Retina (tissue), 1 donor: ENCODE measurements at places on chromosomes 16 and 17.

- no peak for DNase-seq
These were observed 2.4 kb downstream of the BCL6B start for GRCh38 chr17:7025245-7025644.

DNA sequence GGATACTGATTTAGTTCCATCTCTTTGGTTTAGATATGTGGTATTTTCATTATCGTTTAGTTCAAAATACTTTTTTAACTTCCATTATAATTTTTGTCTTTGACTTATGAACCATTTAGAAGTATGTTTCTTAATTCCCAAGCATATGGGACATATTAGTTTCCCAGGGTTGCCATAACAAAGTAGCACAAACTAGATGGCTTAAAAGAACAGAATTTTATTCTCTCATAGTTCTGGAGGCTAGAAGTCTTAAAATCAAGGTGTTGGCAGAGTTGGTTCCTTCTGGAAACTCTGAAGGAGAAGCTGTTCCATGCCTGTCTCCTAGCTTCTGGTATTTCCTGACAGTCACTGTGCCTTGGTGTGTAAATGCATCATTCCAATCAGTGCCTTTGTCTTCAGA, 291.5 kb upstream of the AXIN2 start:
- DNase-seq: no peak

- no peak for DNase-seq
These were observed 36.4 kb upstream of the CDH15 start for GRCh38 chr16:89135166-89135565.

GRCh38 chr16:24364596-24364995, 108.5 kb downstream of the CACNG3 start:
- no peak for DNase-seq

GRCh38 chr17:2282297-2282873, 21.2 kb downstream of the SMG6 start:
- DNase-seq: peak; percentile 52

DNA sequence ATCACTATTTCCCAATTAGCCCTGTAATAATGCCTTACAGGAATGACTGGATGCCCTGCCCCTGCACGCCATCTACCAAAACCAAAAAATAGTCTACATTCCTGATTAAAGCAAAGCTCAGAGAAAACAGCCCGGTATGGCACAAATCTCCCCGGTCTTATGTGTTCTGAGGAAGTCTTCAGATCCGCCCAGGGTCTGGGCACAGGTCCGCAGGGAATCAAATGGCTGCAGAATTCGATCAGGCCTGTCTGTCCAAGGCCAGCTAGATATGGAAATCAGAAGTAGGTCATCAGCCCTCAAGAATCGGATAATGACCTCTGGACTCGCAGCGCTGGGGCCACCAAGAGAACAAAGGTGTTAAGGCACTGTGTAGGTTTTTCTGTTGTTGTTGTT, 171.0 kb downstream of the ZFHX3 start:
- no peak for DNase-seq

DNA sequence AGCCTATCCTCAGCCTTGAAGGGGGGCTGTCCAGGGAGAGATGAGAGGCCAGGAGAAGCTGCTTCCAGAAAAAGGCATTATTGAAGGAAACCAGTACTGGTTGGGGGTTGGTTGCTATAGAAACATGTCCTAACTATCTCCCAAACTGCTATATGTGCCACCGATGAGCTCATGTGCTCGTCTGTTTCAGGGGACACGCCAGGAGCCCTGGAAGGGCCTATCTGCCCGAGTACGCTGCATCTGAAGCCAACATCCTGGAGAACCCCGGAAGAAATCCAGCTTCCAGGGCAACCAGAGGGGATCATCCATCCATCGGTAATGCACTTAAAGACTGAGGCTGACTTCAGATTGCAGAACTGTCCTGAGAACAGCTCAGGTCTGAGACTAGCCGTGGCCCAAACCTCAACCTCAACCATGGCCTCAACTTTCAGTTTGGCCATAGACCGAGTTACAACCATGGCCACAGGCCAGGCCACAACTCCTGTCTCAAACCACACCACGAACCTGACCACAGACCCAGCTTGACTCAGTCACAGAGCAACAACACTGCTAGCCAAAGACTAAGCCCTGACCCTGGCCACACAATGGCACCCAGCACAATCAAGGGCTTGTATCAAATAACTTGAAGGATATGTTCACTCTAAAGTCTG, 10.2 kb downstream of the PITPNM3 start:
- no peak for DNase-seq

DNA sequence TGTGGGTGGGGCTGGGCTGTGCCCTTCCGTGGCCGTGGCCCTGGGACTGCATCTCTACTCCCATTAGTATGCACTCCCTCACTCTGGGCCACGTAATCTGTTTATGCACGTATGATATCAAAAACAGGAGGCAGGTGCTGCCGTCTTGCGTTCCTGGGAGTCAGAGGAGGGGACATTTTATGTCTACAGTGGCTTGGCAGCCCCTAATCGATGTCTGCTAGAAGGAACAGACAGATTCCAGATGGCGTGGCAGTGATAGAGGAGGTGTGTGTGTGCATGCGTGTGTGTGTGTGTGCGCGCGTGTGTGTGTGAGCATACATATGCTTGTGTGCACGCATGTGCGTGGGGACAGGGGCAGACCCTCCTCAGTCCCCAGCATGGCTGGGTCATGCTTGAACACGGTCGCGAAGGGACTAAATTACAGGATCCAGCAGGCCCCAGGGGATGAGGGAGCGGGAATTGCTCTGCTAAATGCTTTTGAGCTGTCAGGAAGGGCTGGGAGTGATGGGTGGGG, 44.7 kb downstream of the SREBF1 start:
- peak; percentile 75 for DNase-seq

DNA sequence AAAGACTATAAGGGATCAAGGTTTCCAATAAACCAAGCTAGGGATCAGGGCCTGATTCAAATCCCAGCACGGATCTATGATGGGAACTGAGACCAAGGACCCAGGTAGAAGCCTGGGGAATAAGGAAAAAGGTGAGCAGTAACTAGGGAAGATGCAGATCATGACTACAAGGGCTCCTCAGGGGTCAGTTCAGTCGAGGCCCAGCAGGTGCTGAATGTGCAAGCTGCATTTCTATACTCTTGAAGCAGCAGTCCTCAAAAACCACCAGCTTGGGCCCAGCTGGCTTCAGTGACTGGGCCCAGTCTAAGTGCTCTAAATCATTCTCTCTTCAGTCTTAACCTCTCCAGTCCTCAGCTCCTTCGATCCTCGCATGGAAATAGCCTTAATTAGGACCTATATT, 228.8 kb upstream of the AXIN2 start:
- DNase-seq: no peak

GRCh38 chr16:565419-566330, 1.1 kb upstream of the NHLRC4 start:
- peak; percentile 69 for DNase-seq

DNA sequence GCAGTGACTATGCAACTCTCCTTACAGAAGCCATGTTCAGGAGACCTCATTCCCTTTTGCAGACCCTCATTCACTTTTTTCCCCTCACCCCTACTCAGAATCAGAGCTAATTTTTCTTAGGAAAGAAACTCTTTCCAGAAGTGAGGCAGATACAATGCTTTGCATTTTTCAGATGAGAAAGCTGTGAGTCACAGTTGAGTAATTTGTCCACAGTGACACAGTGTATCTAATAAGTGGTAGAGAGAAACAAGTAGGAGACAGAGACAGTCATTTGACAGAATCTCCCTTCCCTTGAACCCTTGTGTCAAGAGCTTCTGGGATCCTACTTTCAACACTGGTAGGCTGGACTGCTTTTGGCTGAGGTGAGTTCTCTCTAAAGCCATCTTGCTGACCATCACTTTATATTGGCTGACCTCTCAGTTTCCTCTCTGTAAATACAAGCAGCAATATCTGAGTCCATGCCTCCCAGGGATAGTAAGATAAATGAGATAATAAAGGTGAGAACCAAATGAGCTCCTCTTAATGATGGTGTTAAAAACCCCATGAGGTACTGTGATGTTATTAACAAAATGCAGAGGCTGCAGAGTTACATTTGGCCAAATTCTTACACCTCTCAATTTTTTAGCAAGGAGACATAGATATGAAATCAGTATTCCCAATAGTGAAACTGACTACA, 130.8 kb downstream of the CA10 start:
- DNase-seq: no peak

GRCh38 chr16:89026121-89026612, 49.2 kb upstream of the CBFA2T3 start:
- peak; percentile 0 for DNase-seq

- no peak for DNase-seq
These were observed 148.3 kb downstream of the ASIC2 start for GRCh38 chr17:33144837-33145236.

- DNase-seq: no peak
These were observed 91.5 kb upstream of the HAS3 start for GRCh38 chr16:69013991-69014390.

- no peak for DNase-seq
These were observed 28.0 kb downstream of the CRHR1 start for GRCh38 chr17:45812102-45812501.
